ENCODE measurements at places on chromosomes 5 and 9.
A peak's percentile ranks its signal among the peaks of the same experiment; 100 is the strongest.

DNA sequence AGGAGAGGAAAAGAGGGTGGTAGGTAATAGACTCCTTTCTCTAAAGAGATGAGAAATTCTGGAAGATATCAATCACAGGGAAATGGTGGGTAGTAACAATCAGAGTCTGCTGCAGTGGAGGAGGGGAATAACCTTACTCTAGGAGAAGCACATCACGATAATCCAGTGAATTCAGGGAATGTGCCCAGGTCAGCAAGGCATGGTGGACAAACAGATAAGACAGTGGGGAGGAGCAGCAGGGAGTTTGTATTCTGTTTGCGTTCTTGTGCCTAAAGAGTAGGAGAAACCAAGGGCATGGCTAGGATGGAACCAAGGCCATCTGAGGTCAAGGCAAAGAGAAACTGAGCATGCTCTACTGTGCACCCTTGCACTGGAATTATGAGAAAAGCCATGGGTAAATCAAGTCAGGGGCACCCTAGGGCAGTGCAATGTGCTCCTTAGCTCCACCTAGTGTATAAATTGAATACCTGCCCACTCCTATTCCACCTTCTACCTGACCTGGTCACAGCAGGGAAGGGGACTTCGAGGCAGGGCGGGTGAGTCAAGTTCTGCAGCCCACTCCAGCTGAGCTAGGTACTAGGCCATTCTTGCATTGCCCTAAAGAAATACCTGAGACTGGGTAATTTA is 31.6 kb downstream of the RETREG1 start:
- H3K27ac ChIP-seq, result peak overlapping the region; percentile 86
- no peaks in the 10 kb centered on the region for H3K36me3 ChIP-seq
- H3K27me3 ChIP-seq, result no peaks in the 10 kb centered on the region

DNA sequence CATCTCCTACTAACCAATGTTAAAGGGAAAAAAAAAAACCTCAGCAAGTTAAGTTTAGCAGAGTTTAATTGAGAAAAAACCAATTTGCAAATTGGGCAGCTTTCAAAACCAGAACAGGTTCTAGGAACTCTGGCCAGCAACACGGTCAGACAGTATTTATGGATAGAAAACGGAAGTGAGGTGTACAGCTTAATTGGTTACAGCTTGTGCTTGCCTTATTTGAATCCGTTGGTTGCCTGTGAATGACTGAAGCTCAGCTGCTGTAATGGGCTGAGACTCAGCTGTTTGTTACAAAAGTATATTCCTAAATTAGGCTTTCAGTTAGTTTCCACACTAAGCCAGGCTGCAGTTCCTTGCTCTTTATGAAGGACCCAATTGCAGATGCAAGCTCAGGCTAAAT is 217.0 kb downstream of the SREK1 start:
- no peaks in the 10 kb centered on the region for H3K4me1 ChIP-seq
- H3K27ac ChIP-seq, result no peak overlapping the region
- no peaks in the 10 kb centered on the region for H3K36me3 ChIP-seq
- no peak overlapping the region for H3K4me3 ChIP-seq
- no peak for DNase-seq

DNA sequence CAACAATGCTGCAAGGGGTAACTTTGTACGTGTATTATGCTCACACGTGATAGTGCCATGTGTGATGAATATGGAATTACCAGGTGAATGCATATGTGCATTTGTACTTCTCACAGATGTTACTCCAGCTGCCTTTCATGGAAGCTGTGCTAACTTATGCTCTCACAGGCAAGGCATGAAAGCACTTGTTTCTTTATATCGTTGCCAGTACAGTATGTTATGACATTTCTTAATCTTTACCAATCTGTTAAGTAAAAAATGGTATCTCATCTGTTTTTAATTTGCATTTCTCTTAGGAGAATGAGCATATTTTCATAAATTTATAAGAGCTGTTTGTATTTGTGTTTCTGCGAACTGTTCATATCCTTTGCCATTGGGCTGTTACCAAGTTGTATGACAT is 311.8 kb upstream of the DMRT1 start:
- H3K4me3 ChIP-seq, result no peak overlapping the region
- DNase-seq, result no peak
- no peaks in the 10 kb centered on the region for H3K36me3 ChIP-seq
- H3K27me3 ChIP-seq, result no peaks in the 10 kb centered on the region
- peaks cover 20% of the 10 kb centered on the region for H3K4me1 ChIP-seq
- H3K27ac ChIP-seq, result no peak overlapping the region

DNA sequence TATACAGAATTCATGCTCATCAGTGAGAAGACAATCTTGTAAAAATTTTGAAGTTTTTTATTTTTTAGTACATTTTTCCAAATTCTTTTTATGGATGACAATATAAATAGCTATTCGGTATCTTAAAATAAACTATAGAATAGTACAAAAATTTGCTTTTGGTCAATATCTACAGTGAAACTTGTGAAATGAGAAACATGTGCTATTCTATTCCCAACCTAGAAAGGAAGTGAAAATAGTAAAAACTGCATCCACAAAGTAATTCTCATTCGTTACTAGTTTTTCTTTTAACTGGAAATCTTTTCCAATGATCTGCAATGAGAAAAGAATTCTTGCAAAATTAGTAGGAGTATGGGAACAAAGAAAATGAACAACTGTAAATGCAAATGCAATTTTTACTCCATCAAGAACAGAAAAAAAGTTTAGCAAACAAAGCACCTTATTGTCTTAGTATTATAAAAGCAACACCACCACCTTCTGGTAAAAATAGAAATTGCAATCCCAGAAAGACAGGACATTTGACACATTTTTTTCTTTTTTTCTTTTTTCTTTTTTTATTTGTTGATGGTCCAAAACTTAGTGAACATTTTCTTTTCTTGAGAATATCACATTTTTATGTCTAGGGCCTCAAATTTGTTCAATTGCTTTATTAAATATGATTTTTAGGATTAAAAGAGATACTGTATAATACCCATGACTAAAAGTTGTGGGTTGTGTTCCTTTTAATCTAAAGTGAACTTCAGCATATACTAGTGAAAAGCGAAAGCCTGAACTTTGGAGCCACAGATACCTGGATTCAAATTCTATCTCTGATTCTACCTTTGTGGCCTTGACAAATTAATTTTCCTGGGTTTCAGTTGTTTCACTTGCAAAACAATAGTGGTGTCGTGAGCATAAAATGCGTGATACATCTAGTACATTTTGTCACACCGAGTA is 72.3 kb downstream of the SLCO4C1 start:
- no peaks in the 10 kb centered on the region for H3K36me3 ChIP-seq
- H3K4me3 ChIP-seq, result no peak overlapping the region
- H3K27ac ChIP-seq, result no peak overlapping the region
- H3K27me3 ChIP-seq, result no peaks in the 10 kb centered on the region

- no peak for DNase-seq
- no peaks in the 10 kb centered on the region for H3K27me3 ChIP-seq
- peak overlapping the region; percentile 94 for H3K27ac ChIP-seq
- no peaks in the 10 kb centered on the region for H3K36me3 ChIP-seq
Observed at GRCh38 chr5:91382530-91383026, 539 bp downstream of the ARRDC3 start.

DNA sequence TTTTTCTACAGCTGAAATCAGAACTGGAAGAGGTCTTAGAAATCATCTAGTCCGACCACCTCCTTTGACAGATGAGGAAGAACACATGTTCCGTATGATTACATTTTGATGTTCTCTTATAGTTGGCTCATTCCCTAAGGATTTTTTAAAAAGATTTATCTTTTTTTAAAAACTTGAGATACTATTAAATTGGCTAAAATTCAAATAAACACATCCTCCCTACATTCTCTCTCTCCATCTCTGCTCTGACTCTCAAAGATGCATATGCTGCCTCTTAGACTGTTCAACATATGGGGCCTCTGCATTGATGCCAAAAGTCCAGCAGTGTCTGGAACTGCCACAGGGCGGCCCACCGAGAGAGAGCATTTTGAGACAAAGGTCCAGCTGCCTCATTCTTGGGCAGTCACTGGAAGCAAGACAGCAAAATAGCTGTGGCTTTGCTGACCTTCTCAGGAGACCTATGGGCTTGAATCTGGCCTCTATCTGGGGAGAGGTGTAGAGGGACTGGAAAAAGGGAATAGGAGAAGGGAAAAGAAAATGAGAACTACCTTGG is 12.8 kb upstream of the TSSK1B start:
- no peak for DNase-seq
- no peaks in the 10 kb centered on the region for H3K4me1 ChIP-seq
- H3K27ac ChIP-seq, result no peak overlapping the region

- H3K4me3 ChIP-seq, result no peak overlapping the region
- H3K4me1 ChIP-seq, result peaks cover 9% of the 10 kb centered on the region
- H3K27me3 ChIP-seq, result no peaks in the 10 kb centered on the region
- peak overlapping the region; percentile 65 for H3K27ac ChIP-seq
Observed at GRCh38 chr5:169242175-169242848, 58.6 kb downstream of the SLIT3 start.

DNA sequence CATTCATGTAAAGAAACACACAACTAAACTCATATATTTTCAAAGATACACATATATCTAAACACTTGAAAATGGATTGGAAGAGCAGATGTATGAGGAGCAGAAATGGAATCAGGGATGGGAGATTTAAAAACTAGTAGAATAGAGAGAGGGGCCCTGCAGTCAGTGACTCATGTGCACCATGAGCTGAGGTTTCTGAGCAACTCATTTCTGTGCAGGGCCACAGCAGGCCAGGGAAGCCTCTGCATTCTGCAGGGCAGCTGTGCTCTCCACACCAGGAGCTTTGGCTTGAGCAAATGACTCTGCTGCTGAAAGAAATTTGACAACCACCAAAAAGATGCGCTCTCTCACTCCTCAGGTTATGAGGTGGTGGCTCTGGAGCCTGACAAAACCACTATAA is 27.1 kb downstream of the LHX6 start:
- DNase-seq, result no peak
- peaks cover 12% of the 10 kb centered on the region for H3K4me1 ChIP-seq
- no peak overlapping the region for H3K27ac ChIP-seq
- no peaks in the 10 kb centered on the region for H3K36me3 ChIP-seq

DNA sequence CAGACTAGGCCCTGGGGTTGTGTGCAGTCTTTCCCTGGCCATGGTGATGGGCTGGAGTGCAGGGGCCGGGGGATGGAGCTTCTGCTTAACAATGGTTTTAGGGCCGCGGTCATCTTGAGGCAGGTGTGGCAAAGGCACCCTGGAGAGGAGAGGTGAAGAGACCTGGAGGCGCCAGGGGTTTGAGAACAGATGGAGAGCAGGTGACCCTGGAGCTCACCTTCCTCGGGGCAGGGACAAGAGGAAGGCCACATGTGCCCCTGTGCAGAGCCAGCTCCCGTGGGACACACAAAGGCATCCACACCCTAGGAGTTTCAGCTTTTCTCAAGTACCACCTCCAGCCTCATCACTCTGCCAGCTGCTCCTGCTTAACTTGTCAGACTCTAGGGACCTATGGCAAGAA is 46.4 kb upstream of the SH3GL2 start:
- no peaks in the 10 kb centered on the region for H3K36me3 ChIP-seq
- no peaks in the 10 kb centered on the region for H3K27me3 ChIP-seq
- no peak overlapping the region for H3K4me3 ChIP-seq
- DNase-seq, result no peak

- H3K4me1 ChIP-seq, result no peaks in the 10 kb centered on the region
- no peaks in the 10 kb centered on the region for H3K27me3 ChIP-seq
- no peak overlapping the region for H3K4me3 ChIP-seq
Observed at GRCh38 chr5:45862763-45863162, 166.6 kb upstream of the HCN1 start.

GRCh38 chr9:2765250-2765880 is 48.1 kb downstream of the KCNV2 start:
- H3K4me3 ChIP-seq, result no peak overlapping the region
- H3K4me1 ChIP-seq, result 0 out of 2 replicates have a peak, but pooled peaks cover 3% of the 10 kb centered on the region
- H3K36me3 ChIP-seq, result no peaks in the 10 kb centered on the region
- H3K27ac ChIP-seq, result peak overlapping the region; percentile 45

DNA sequence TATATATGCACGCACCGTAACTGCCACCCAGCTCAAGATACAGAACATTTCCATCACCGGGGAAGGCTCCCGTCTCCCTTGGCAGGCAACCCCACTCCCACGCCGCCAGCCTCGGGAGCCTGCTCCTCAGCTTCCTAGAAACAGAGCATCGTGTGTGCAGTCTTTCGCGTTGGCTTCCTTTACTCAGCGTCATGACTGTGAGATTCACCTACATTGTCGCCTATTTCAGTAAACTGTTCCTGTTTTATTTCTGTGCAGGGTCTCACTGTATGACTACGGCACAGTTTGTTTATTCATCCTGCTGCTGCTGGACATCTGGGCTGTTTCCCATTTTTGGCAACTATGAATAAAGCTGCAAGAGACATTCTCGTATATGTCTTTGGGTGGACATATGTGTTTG is 90.7 kb downstream of the STK10 start:
- no peak for DNase-seq
- H3K36me3 ChIP-seq, result no peaks in the 10 kb centered on the region
- H3K4me3 ChIP-seq, result no peak overlapping the region
- H3K27ac ChIP-seq, result no peak overlapping the region
- H3K27me3 ChIP-seq, result no peaks in the 10 kb centered on the region

- H3K27me3 ChIP-seq, result no peaks in the 10 kb centered on the region
- no peak overlapping the region for H3K27ac ChIP-seq
- H3K36me3 ChIP-seq, result no peaks in the 10 kb centered on the region
- H3K4me1 ChIP-seq, result peaks cover 16% of the 10 kb centered on the region
- H3K4me3 ChIP-seq, result peak overlapping the region; percentile 38
Observed at GRCh38 chr5:176818391-176819098, 8.2 kb downstream of the UNC5A start.

- no peak for DNase-seq
- H3K4me1 ChIP-seq, result peaks cover 22% of the 10 kb centered on the region
- H3K4me3 ChIP-seq, result no peak overlapping the region
- no peak overlapping the region for H3K27ac ChIP-seq
Observed at GRCh38 chr9:95202076-95202681, 115.3 kb downstream of the FANCC start.

DNA sequence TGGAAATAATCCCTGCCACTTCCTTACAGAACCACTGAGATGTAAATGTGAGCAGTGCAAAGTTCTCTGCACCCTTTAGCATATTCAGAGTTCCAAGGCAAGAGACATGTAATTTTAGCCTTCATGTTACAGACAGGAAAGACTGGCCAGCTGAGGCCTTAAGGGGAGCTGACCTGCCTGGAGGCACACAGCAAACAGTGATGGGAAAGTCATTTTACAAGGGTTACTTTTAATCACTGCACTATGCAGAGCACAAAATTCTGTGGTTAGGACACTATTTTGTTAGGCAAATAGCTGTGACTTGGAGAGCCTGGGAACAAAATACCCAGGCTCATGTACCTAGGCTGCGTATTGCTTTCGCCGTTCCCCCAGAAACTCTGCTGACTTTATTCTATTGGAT is 30.2 kb upstream of the TNIP1 start:
- H3K4me3 ChIP-seq, result no peak overlapping the region
- H3K27me3 ChIP-seq, result no peaks in the 10 kb centered on the region
- H3K27ac ChIP-seq, result no peak overlapping the region
- H3K36me3 ChIP-seq, result no peaks in the 10 kb centered on the region
- no peak for DNase-seq
